Mesendoderm (in vitro differentiated cells): ENCODE measurements at places on chromosomes 6 and 20.

- H3K27ac ChIP-seq = no peak overlapping the region
- H3K36me3 ChIP-seq = no peaks in the 10 kb centered on the region
- no peak overlapping the region for H3K4me3 ChIP-seq
- H3K27me3 ChIP-seq = no peaks in the 10 kb centered on the region
- DNase-seq = no peak
- H3K4me1 ChIP-seq = no peaks in the 10 kb centered on the region
Observed at GRCh38 chr20:19335916-19336315, 123.5 kb downstream of the SLC24A3 start.

GRCh38 chr6:63510849-63511248, 61.4 kb upstream of the LOC128125822 start:
- no peaks in the 10 kb centered on the region for H3K36me3 ChIP-seq
- H3K4me1 ChIP-seq = no peaks in the 10 kb centered on the region
- no peak overlapping the region for H3K4me3 ChIP-seq
- no peaks in the 10 kb centered on the region for H3K27me3 ChIP-seq
- H3K27ac ChIP-seq = no peak overlapping the region
- DNase-seq = no peak

- H3K4me3 ChIP-seq = no peak overlapping the region
- H3K27ac ChIP-seq = no peak overlapping the region
- DNase-seq = no peak
- H3K4me1 ChIP-seq = no peaks in the 10 kb centered on the region
- no peaks in the 10 kb centered on the region for H3K27me3 ChIP-seq
- no peaks in the 10 kb centered on the region for H3K36me3 ChIP-seq
Observed at GRCh38 chr6:3296537-3296936, 37.8 kb downstream of the PSMG4 start.

- H3K27ac ChIP-seq = no peak overlapping the region
- no peak for DNase-seq
- no peak overlapping the region for H3K4me3 ChIP-seq
- H3K27me3 ChIP-seq = no peaks in the 10 kb centered on the region
- H3K4me1 ChIP-seq = no peaks in the 10 kb centered on the region
Observed at GRCh38 chr6:105747823-105748405, 338.2 kb upstream of the PRDM1 start.

GRCh38 chr6:139982652-139983295, 608.3 kb upstream of the CITED2 start:
- peaks cover 8% of the 10 kb centered on the region for H3K4me1 ChIP-seq
- H3K27me3 ChIP-seq = no peaks in the 10 kb centered on the region
- H3K36me3 ChIP-seq = no peaks in the 10 kb centered on the region
- DNase-seq = peak; percentile 97

DNA sequence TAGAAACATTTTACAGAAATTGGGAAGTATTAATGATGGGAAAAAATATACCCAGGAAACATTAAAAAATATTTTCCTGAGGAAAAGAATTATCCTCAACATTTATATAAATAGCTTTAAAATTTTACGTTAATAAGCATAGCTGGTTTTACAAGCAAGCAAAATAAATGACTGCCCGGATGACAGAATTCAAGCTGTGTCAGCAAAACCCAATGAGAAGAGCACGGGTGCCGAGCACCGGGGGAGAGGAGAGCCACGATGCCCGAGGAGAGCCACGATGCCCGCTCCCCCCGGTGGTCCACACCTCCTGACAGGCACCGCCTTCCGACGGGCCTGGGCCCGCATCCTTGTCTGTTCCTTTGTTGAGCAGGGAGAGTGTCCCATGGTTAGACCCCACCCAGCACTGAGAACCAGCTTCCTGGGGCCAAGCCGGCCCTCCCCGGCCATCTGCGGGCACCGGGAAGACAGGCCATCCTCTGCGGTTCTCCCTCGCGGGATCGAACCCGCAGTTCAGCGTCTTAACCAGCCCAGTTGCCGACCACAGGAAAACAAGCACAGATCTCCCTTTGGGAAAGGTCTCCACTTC, 63.3 kb upstream of the PDE10A start:
- no peak overlapping the region for H3K4me3 ChIP-seq
- DNase-seq = no peak
- H3K27ac ChIP-seq = no peak overlapping the region
- H3K27me3 ChIP-seq = no peaks in the 10 kb centered on the region
- no peaks in the 10 kb centered on the region for H3K4me1 ChIP-seq

DNA sequence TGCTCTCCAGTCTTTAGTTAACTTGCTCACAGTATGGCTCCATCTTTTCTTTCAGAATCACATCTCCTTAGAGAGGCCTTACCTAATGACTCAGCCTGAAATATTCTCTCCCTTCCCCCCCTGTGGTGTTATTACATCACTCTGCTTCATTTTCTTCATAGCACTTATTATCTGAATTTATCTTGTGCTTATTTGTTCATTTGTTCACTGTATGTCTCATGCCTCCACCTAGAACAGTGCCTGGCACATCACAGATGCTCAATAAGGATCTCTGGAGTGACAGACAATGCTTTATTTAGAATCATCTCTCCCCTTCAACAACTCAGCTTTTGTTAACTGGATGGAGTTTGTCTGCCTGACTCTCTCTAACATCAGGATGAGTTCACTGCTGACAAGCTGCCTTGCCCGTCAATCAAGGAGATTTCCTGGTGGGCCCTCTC, 96.6 kb upstream of the MAN1A1 start:
- H3K27me3 ChIP-seq = no peaks in the 10 kb centered on the region
- H3K27ac ChIP-seq = no peak overlapping the region
- peak; percentile 46 for DNase-seq
- no peaks in the 10 kb centered on the region for H3K36me3 ChIP-seq

DNA sequence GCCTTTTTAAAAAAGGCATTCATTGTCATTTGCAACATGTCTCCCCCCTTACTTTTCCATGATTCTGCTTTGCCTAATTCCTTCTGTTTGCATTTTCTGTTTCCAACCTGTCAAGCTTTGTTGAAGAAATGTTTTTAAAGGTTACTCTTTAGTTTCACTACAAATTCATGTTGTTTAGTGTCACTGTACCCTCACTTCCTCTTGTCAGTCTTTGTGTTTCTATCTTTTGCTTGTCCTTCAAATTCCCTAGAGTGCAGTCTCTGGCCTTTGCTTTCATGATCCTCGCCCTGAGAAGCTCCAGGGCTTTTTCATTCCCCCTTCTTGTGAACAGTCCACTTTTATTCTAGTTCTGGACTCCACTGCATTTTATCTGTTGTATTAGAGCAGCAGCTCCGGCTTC, 90.6 kb downstream of the MAP3K4 start:
- H3K36me3 ChIP-seq = peaks cover 8% of the 10 kb centered on the region
- no peaks in the 10 kb centered on the region for H3K4me1 ChIP-seq
- no peak for DNase-seq
- no peak overlapping the region for H3K4me3 ChIP-seq
- H3K27ac ChIP-seq = no peak overlapping the region

DNA sequence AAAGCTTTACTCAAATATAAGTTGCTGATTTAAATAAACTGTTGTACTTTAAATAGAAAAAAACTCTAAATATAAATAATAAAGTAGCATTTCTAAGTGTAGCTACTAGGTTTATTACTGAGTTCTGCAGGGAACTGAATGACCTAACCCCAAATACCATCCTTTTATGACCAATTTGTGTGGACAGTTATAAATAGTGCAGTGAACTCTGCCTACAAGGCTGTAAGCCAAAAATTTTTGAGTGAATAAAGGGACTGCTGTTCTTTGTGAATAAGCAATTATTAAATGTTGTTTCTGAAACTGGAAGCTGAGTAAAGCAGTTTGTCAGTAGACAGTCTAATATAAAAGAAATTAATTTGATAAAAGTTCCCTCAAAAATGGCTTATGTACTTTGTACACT, 90.8 kb upstream of the ELOVL5 start:
- H3K4me1 ChIP-seq = no peaks in the 10 kb centered on the region
- no peaks in the 10 kb centered on the region for H3K36me3 ChIP-seq
- no peak for DNase-seq
- no peak overlapping the region for H3K27ac ChIP-seq

DNA sequence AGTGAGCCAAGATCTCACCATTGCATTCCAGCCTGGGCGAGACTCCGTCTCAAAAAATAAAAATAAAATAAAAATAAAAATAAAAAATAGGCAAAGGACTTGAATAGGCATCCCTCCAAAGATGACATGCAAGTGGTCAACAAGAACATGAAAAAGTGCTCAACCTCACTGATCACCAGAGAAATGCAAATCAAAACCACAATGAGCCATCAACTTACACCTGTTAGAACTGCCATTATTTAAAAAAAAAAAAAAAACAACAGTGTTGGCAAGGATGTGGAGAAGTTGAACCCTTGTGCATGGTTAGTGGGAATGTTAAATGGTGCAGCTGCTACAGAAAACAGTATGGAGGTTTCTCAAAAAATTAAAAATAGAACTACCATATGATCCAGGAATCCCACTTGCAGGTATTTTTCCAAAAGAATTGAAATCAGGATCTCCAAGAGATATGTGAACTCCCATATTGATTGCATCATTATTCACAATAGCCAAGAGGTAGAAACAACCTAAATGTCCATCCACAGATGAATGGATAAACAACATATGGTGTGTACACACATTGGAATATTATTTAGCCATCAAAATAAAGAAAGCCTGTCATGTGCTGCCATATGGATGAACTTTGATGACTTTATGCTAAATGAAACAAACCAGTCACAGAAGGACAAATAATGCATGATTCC, 2.8 kb downstream of the C20orf203 start:
- no peak for DNase-seq
- no peaks in the 10 kb centered on the region for H3K4me1 ChIP-seq
- no peaks in the 10 kb centered on the region for H3K36me3 ChIP-seq
- H3K27ac ChIP-seq = no peak overlapping the region
- no peak overlapping the region for H3K4me3 ChIP-seq
